T-helper 1 cell treated with Interleukin-12 subunit alpha and Interleukin-12 subunit beta and Interleukin-4 antibody, amounts not matched to agents 30 ng/mL and 1 ng/mL, for 36 hours (primary cell): ENCODE measurements at places on chromosomes 1 and 21. TPM values are rescaled to one million over a fixed set of nuclear protein-coding genes. Genes with fewer than 3 reads are reported as not detected.

OR2T2 gene
- not detected in 2 replicates for total RNA-seq

CD52 gene
- total RNA-seq = 1,323 and 1,401 TPM in 2 replicates

PADI4 gene
- 0.17 TPM in 1 of 2 replicates, not detected in the other for total RNA-seq

HMCN1 gene
- 0.10 and 0.22 TPM in 2 replicates for total RNA-seq

CAPN9 gene
- total RNA-seq = not detected in 2 replicates

ZC3H12A gene
- total RNA-seq = 58.3 and 62.6 TPM in 2 replicates
